ENCODE measurements at places on chromosomes 13 and 19.

GRCh38 chr19:39915848-39916215 is 18.6 kb downstream of the FCGBP start:
- no peak for DNase-seq

DNA sequence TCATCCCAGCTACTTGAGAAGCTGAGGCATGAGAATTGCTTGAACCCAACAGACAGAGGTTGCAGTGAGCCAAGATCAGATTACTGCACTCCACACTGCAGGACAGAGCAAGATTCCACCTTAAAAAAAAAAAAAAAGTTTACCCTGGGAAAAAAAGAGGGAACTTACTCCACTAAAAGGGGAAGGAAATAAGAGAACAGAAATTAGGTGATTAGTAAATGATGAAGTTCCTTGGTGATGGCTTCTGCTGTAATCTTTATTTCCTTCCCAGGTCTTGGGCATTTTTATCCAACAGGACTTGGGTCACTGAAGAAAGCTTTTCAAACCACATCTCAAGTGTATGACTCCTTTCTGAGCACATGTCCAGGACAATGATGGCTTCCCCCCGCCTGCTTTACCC is 9.3 kb downstream of the ZNF780A start:
- no peak for DNase-seq

GRCh38 chr19:10811391-10812111 is 24.5 kb downstream of the TMED1 start:
- no peak for DNase-seq

DNA sequence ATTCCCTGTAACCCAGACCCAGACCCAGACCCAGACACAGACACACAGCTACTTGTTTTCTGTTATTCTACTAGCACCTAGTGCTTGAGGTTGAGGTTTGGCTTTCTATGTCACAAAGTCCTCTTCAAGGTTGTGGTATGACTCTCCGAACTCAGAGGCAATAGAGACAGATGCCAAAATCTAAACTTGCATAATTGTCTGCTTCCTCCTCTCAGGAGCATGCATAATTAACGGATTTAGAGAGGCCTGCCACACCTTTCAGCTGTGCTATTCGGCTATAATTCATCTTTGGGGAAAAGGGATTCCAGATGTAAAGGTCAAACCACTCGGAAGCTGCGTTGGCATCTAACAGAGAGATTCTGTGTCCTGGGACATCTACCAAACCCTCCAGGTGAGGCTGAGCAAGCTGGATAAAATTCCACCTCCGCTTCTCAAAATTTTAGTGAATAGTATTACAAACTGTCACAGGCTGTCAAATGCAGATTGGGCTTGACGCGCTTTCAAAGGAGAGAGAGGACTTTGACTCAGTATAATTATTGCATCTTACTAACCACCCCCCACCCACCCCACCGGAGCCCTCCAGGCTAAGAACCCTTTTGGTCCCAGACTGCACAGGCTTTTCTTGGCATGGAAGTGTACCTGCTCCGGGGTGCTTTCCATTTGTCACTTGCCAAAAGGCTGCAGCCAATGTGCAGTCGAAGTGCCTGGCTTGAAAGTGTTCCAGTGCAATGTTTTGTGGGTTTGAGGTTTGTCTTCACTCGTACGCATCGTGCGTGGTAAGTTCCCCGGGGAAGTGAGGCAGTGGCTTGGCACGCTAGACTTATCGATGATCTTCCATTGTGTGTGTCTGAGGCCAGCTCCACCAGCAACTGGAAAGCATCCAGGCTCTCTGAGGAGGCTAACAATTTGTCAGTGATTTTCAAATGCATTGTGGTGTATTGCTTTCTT is 194.1 kb downstream of the TDRD3 start:
- DNase-seq: no peak

DNA sequence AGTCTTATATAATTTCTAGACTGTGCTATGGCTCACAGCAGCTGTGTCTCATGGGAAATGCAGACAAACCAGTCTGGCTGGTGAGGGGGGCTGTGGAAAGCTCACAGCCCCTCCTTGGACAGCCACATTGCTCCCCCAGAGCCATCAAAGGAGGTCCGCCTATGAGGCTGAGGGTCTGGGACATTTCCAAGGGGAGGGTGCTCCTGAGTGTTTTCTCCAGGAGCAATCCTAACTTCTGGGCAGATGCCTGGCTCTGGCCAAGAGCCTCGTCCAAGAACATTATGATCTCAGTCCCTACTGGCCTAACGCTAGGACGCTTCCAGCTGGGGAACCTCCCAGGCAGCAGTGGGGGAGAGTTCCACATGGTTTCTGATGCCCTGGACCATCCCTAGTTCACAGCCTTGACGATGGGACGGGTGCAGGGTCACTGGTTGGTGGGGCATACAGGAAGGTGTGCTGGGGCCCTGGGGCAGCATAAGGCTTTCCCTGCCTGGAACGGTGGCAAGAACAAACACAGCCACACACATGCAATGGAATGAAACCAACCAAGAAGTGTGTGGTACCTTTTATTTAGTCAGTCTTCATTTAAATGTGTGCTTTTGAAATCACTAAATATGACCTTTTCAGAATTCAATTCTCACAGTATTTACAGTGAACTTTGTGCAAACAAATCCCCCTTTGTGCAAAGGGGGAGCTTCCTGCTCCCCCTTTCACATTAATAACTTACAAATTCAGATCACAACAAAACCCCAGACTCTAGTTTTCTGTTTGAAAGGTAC is 60.6 kb downstream of the CDADC1 start:
- DNase-seq: no peak

- DNase-seq: no peak
Measured at GRCh38 chr13:76622315-76623040, 263.7 kb downstream of the KCTD12 start.

DNA sequence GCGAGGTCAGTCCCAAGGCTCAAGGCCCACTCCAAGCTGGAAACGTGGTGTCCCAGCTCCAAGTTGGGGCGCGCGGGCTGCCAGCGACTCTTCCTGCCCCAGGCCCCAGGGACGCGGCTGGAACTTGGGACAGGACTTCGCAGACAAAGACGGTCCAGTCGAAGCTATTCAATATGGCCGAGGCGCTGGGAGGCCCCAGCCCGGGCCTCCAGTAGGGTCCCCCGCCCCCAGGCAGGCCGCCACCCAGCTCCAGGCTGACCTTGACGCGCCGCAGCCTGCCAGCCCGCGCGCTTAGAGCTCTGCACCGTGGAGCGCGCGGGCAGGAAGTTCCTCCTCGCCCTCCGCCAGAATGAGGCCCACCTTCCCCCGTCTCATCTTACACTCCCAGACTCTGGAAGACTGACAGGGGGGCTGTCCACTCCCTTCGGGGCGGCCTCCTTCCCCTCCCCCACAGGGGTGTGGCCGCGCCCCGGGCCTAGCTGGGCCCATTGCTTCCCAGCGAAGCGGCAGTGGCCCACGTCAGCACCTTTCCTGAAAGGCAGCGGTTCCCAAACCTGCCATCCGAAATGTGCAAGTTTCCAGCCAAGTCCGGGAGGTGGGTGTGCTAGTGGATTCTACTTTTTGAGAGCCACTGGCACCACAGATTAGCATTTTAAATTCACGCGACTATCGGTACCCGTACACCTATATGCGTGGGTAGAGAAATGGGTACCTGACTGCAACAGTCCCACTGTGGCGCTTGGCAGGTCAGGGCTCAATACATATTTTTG is at the start of gene CCDC8:
Gene CCDC8, minus strand, starts transcription at position 303 of the 770 bp plus-strand sequence. CDS start 754 bp downstream, outside the sequence.
- DNase-seq: no peak

Data from CD4-positive, alpha-beta T cell (primary cell).